ENCODE measurements at places on chromosomes 1 and 21.

GRCh38 chr1:8540971-8541370 is 223.1 kb downstream of the SLC45A1 start:
- no peak for DNase-seq

GRCh38 chr21:36579898-36580297 is 100.0 kb upstream of the CLDN14 start:
- no peak for DNase-seq

DNA sequence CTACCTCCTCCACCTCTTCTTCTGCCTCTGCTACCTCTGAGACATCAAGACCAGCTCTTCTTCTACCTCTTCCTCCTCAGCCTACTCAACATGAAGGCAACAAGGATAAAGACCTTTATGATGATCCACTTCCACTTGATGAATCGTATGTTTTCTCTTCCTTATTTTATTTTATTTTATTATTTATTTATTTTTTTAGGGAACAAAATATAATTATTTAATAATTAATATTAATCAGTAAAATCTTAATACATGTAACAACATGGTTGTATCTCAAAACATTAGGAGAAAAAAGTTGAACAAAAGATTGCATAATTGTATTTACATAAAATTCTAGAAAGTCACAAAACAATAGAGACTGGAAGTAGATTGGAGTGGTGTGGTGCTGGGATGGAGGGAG is 13.1 kb upstream of the HRNR start:
- no peak for DNase-seq

GRCh38 chr1:216523449-216524190 is 100.4 kb upstream of the USH2A start:
- DNase-seq, result no peak

DNA sequence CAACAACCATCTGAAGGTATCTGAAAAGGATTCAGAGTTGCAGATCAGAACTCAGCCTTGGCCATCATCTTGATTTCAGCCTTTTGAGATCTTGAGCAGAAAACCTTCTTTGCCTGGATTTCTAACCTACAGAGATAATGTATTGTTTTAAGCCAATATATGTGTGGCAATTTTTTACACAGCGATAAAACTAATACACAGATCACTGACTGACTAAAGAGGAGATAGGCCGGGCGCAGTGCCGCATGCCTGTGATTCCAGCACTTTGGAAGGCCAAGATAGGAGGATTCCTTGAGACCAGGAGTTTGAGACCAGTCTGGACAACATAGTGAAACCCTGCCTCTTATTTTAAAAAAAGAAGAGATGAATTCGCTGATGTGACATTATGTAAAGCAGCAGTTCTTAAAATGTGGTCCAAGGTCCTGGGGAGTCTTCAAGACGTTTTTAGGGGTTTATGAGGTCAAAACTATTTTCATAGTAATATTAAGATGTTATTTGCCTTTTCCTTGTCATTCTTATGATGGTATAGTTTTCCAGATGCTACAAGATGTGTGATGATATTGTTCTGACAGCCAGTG is 50.1 kb upstream of the CNN3 start:
- DNase-seq, result no peak

DNA sequence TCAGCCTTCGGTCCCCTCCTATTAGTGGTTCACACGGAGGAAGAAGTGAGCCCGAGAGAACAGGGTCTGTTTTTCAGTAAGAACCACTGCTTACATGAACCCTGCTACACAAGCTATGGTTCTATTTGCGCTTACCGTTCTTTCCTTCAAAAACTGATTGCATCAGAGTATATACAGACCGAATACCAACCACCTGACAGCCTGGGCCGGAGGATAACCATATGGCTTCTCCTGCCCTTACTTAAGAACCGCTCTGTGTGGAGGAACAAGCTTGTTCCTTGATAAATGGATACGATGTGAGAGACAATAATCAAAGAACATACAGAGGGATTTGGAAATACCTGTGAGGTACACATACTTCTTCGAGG is 1.1 kb upstream of the KCNT2 start:
- DNase-seq, result no peak

GRCh38 chr1:942411-942821 is 16.6 kb downstream of the NOC2L start:
- DNase-seq, result no peak

DNA sequence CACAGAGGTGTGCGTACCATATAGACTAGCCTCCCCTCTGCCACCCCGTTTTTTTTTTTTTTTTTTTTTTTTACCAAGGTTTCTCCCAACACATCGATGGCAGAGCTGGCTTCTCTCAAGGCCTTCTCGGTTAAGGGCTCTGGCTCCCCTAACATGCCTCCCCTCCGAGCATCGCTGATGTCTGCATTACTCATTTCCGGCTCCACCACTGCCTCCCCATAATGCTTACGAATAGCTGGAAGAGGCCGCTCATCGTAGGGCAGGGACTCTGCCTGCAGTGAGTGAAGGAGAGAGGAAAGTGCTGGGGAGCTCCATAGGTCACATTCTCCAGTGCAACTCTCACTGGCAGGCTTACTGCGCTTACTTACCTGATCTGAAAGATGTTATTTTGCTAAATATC is 20.6 kb downstream of the CEP104 start:
- no peak for DNase-seq
